CD14-positive monocyte (primary cell): ENCODE measurements at places on chromosomes 2 and 18.

- no peak for DNase-seq
These were observed 1.6 kb downstream of the WDFY1 start for GRCh38 chr2:223943561-223944008.

- DNase-seq, result no peak
These were observed 15.2 kb downstream of the LANCL1 start for GRCh38 chr2:210461401-210461800.

GRCh38 chr2:71785516-71785981 lies 332.2 kb downstream of the DYSF start:
- DNase-seq, result no peak

DNA sequence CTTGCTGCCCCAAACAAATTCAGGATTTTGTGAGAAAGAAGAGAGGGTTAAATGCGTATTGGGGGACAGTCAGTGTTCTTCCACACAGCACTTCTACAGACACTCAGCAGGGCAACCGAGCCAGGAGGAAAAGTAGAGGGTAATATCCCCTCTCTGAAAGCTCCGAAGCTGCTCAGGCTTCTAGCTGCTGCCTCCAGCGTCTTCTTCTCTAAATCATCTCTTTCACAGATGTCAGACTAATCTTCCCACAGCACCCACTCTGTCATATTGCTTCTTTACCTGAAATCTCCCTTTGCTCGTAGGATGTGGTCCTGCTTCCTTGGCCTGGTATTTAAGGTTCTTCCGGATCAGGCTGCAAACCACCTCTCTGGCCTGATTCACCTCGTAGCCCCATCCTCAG lies 117.6 kb upstream of the HAAO start:
- DNase-seq, result no peak

GRCh38 chr18:37445368-37445767 lies 120.2 kb downstream of the CELF4 start:
- no peak for DNase-seq

DNA sequence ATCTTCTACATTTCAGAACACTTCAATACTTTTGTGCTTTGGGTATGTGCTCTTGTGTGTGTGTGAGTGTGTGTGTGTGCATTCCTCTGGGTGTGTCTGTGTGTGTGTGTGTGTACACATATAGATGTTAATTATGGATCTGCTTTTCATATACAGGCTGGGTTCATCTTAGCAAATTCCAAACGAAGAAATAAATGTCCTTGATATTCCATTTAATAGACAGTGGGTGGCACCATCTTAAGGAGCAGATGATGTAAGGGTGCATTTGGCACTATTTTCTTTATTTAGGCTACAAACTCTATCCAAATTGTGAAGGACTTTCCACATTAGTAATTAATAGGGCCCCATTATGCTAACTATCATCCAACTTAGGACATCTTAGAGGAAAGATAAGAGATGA lies 425.8 kb upstream of the POU3F3 start:
- no peak for DNase-seq

GRCh38 chr18:51323961-51324360 lies 126.5 kb upstream of the MEX3C start:
- DNase-seq, result no peak

DNA sequence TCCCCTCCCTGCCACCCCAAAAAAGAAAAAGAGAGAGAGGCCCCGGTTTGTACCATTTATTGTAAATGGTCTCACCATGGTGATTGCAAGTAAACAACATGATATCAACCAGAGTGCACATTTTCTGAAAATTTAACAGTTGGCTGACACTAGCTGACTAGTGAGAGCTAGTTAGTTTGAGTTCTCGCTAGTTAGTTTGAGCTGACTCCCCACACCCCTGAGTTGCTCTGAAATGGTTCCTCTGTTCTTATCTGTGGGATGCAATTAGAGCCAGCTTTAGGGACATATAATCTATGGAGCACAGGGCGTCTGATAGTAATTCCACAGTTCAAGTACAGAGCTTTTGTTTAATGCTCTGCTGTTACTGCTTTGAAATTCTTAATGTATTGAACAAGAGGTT lies 13.1 kb downstream of the CASP10 start:
- no peak for DNase-seq

- no peak for DNase-seq
These were observed 44.5 kb downstream of the CCDC74A start for GRCh38 chr2:131572175-131572574.
